ENCODE measurements at places on chromosomes 6 and 20.

DNA sequence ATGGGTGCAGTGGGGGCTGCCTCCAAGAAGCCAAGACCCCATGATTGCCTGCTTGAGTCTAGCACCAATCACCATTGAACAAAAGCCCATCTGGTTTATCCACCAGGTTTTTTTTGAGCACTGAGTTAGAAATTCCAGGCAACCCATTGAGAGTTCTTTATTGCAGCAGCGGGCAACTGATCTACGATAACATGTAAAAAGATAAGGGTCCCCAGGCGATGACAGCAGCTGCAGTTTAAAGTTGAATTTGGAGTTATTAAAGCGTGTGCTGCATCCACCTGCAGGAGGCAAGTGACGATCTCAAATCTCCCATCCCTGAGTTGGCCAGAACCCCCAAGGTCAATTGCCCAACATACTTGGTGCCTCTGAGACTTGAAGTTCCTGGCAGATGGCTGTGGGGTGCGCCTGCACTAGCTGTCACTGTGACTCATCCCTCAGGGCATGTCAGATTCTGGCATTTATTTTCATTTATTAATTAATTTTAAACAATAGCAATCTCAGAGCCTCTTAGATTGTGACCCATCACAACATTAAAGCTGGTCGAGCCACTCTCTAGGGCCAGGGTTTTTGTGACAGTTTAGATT lies 290.4 kb upstream of the SULF2 start:
- no peak for DNase-seq

DNA sequence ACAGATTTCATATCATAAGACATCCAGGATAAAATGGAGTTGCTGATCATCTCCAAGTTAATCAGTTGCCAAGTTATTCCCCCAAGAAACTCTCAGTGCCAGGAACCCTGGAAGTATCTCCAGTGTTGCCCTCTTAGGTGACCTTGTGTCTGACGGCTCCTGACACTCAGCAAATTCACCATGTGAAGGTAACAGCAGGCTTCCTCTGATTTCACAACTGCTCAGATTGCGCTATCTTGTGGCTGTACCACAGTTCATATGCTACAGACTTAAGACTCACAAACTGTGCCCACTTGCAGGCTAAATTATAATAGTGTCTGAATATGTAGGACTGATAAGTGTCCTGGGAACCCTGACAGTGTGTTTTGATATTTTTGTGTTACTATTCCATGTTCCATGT lies 186.6 kb upstream of the OPRM1 start:
- no peak for DNase-seq

GRCh38 chr6:161373905-161374451 lies 100.1 kb upstream of the AGPAT4 start:
- DNase-seq = peak; percentile 54

GRCh38 chr6:17585766-17586490 lies 14.2 kb upstream of the FAM8A1 start:
- DNase-seq = no peak

- no peak for DNase-seq
Observed at GRCh38 chr6:15038013-15038791, 207.7 kb upstream of the JARID2 start.

- DNase-seq = no peak
Observed at GRCh38 chr6:83884523-83884922, 25.0 kb downstream of the CYB5R4 start.

DNA sequence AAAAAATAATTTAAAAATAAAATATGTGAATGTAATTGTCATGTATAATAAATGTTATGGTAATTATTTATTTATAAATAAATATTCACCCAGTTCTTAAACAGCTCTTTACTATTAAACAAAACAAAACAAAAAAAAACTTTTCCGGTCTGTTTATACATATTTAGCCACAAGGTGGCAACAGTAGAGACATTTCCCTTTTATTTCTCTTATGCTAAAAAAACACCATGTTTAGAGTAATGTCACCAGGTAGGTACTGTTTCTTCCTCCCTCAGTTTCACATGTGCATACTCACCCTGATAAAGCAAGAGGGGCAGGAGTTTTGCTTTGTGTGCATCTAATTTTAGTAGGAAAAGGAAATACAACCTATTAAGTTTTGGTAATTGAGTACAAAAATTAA lies 610.4 kb upstream of the IMPG1 start:
- DNase-seq = no peak

DNA sequence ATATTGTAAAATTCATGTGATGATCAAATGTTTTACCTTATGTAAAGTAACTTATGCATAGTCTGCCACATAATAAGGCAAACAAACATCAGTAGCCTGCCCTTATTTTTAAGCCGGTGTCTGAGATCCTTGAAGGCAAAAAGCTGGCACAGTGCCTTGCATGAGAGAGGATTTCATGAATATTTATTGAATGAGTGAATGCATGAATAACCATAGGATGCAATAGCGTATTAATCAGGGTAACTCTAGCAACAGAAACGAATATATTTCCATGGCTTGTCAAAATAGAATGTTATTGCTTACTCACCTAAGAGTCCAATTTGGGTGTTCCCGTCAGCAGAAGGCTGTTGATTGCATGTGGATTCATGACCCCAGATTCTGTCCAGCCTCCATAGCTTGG lies 34.9 kb downstream of the BTBD3 start:
- no peak for DNase-seq

DNA sequence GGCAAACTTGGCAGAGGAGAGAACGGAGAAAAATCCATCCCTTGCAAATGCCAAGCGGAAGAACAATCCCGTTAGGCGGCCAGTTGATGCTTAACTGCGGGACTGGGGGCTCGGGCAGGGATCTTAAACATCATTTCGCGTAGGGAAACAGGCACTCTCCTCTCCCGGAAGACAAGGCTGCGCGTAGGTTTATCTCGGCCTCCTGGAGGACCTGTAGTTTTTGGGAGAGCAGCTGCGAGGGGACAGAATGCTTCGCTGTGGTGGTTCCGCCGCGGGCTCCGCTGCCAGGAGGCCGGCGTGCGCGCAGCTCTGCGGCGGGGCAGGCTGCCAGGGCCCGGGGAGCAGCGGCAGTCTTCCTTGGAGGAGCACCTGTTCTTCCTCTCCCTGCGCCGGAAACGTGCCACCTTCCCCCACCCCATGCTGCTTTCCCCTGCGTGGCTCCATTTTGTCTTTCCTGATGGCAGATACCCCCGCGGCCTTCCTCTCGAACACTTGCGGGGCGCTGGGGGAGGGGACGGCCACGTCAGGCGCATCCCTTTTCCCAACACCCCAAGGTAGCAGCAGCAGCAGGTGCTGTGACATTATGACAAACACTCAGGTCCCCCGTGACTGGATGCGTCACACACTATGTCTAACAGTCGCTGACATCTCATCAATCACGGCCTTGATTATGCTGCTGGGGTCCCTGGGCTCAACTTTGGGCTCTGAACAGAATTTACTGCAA lies 230.7 kb upstream of the BTBD3 start:
- no peak for DNase-seq

GRCh38 chr20:3583765-3584164 lies 79.4 kb downstream of the GFRA4 start:
- no peak for DNase-seq

DNA sequence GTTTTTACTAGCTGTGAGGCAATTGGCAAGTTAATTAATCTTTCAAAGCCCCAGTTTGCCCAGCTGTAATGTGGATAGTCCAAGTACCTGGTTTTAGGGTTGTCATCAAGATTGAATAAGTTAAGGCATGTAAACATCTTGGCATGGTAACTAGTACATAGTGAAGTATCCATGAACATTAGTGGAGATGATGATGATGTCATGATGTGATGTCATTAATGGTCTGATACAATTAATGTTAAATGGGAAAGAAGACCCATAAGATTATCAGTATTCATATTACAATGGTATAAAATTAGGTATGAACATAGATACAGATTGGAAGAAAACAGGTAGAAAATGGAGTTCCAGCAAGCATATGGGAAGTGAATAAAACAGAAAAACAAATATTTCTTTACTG lies 5.3 kb downstream of the EPB41L1 start:
- DNase-seq = no peak

DNA sequence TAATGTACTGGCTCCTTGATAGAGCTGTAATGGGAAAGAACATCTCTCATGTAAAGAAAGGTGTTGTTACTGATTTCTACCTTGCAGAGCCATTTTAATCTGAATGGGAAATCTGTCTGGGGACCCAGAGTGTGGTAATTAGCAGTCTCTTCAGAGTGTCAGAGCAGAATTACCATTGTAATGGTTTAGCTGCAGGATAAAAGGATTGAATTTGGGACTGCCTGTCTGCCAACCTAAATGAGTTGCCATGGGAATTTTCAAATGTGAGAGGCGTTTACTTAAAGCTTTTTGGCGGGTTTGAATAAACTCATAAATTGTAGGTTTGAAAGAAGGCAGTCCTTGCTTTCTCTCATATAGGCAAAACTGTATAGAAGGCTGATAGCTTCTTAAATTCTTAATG lies 128.8 kb downstream of the QKI start:
- no peak for DNase-seq

GRCh38 chr6:157990321-157991066 lies 8.8 kb downstream of the SYNJ2 start:
- DNase-seq = no peak

GRCh38 chr6:110355727-110356126 lies 2.4 kb downstream of the METTL24 start:
- DNase-seq = no peak

GRCh38 chr20:62889871-62890270 lies 28.2 kb upstream of the TCFL5 start:
- DNase-seq = no peak

- DNase-seq = peak; percentile 95
Observed at GRCh38 chr6:169751242-169752073, at the start of the genes DYNLT2 and ERMARD. TSS of gene DYNLT2 (minus strand) at chr6:169751572. CDS start at chr6:169751458, 114 bp downstream. TSS of gene ERMARD (plus strand) at chr6:169751622. CDS start at chr6:169751658, 36 bp downstream.

GRCh38 chr20:23129266-23129665 lies 43.1 kb upstream of the CD93 start:
- DNase-seq = no peak

- DNase-seq = no peak
Observed at GRCh38 chr20:35232575-35232974, 6.1 kb downstream of the MMP24 start.

GRCh38 chr6:130625825-130626527 lies 201.2 kb upstream of the SMLR1 start:
- no peak for DNase-seq

DNA sequence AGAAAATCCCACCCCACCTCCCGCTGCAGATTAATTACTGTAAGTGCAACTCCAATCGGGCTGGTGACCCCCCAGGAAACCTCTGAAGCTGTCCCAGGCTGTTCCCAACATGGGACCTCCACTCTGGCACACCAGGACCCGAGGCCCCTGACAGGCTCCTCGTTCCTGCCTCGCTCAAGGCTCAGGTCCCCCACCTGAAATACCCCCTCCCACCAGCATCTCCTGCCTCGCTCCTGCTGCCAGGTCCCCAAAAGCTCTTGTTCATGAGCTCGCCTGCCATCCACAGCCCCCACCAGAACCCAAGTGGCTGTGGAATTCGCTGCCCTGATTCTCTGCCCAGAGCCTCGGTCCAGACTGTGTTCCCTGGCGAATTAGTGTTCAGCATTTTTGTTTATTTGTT lies 26.1 kb downstream of the NPEPL1 start:
- no peak for DNase-seq

- no peak for DNase-seq
Observed at GRCh38 chr20:10201321-10201870, 17.2 kb upstream of the SNAP25 start.

DNA sequence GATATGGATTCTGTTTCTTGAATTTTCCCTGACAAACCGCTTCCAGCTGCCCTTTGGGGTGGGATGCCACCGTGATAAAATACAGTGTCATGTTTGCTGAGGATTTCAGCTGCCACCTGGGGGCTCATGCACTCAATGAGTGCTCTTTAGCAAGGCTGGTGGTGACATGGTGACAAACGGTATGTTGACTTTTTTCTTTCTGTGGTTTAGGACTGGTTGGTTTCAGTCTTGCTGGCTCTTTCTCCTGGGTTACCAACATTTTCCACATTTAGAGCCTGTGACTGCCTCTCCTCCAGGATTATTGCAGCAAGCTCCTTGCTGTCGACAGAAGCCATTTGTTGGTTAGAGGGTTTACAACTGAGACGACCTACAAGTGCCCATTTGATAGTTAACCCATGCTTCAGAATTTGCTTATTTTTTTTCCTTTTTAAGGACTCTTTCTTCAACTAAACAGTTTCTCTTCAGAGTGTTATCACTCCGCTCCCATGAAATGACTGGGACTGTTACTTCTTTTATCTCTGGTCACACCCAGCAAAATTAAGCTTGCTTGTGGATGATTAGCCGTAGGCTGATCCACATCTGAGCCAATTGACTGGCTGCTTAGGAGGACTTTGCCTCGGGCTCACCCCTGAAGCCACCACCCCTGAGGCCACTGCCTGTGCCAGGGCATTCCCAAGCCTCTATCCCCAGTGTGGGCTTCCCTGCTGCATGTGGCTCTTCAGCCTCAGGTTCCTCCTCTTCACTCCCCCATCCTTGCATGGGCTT lies 48.4 kb upstream of the CDYL start:
- DNase-seq = no peak

DNA sequence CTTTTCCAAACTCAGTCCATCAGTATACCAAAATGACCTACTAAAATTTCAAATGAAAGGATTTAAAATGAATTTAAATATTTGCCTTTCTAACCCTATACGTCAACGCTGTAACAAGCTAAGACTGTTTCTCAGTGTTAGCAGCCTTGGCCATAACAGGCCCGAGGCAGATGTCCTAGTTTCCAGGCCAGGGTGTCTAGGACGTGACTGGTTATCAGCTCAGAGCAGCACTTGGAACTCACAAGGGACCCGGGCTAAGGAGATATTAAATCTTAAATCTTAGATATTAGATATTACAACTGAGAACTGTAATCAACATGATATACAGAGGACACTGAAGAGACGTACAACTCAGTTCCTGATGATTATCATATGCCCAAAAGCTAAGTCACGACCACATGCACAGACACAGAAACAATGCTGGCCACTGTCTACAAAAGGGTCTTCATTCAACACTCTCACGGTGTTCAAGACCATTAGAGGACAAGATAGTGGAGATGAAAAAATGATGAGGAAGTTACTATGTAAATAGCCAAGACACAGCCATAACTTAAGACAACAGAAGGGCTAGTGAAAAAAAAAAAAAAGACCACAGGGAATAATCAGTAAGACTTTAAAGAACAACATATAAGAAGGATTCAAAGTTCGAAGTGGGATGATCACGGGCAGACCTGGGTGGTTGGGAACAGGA lies at the start of gene CLDN20:
Gene CLDN20, plus strand, starts transcription at position 641 of the 691 bp plus-strand sequence. CDS start 11,707 bp downstream, outside the sequence.
- no peak for DNase-seq

DNA sequence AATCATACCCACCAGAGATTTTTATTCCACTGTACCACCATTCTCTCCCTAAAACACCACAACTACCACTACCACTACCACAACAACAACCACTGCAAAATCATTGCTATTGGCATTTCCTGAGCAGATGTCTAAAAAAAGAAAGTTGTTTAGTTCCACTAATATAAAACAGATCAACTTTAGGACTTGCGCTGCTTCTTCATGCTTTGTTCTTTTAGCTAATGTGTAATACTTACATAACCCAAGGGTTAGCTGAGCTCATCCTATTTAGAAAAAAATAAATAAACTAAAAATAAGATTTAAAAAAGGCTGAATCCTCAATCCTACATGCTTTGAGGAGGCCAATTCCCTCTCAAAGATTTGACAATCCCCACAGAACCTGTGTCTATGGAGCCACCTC lies 11.4 kb downstream of the IYD start:
- no peak for DNase-seq
